Stimulated activated CD8-positive, alpha-beta memory T cell treated with anti-CD3 and anti-CD28 coated beads, Interleukin-4, amount 100 ng/mL, for 1 hour (primary cell): ENCODE measurements at places on chromosomes 6 and 20.

GRCh38 chr6:34310817-34311216 lies 62.0 kb upstream of the SMIM29 start:
- no peak for DNase-seq

DNA sequence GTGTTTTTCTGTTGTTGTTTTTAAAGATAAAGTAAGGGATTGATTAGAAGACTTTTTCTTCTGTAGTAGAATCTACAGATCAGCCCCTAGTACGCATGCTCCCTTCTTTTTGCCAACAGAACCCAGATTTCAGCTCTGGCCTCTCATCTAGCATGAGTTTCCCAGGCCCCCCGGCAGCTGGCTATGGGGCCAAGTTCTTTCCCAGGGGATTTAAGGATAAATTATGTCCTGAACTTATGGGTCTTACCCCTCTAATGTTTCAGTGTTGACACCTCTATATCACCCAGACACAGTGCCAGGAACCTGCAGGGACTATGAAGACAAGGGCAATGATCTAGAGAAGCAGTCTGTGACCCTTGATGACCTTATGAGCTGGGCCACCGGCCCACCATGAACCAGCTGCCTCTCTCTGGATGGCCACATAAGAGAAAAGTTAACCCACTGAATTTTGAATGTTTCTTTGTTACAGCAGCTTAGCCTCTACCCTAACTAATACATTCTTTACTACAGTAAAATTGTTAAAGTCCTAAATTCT lies 150.5 kb downstream of the UNC5CL start:
- DNase-seq: no peak

DNA sequence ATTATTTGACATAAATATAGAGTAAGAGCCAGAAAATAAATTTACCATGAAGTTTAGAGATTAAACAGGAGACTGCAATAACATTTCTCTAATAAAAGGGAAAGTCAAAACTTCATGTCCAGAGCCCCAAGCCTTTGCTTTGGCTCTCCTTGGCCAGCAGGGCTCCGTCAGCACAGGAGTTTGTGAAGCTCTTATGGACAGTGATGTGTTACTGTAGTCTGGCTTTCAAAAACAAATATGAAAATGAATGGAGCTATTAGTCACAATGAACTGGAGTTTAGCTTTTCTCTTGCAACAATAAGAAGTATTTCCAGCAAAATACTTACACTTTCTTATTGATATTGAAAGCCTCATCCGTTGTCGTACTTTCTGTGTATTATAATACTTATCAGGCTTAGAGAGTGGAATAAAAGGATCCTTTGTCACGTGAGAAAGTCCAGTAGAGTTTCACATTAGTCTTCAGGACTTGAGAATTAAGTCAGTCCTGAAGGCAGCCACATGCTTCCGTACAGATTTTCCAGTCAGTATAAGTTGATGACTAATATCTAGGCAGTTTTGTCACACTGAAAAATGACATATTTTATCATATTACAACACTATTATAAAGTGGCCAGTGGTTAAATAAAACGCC lies 117.0 kb upstream of the PRL start:
- DNase-seq: no peak

DNA sequence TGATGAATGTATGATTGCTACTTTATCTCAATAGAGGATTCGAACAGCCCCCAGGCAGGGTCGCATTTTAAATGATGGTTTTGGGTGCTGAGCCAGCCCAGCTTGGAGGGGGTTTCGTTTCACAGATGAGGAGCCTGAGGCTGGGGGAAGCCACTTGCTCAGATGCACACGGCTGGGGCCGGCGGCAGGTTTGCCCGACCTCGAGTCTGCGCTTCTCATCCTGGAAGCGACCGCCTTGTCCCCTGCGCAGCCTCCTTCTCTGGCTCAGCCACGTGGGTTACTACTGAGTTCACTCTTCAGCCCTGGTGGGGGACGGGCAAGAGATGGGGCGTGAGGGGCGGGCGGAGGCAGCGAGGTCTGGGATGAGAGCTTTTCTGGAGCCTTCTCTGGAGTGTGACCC lies 25.3 kb downstream of the NTSR1 start:
- DNase-seq: no peak

- DNase-seq: no peak
Measured at GRCh38 chr20:2398449-2398848, 17.7 kb downstream of the TGM6 start.

GRCh38 chr6:42848700-42849099 lies 30.7 kb upstream of the RPL7L1 start:
- no peak for DNase-seq

GRCh38 chr20:57622579-57623381 lies 2.6 kb upstream of the ZBP1 start:
- DNase-seq: peak; percentile 47

- no peak for DNase-seq
Measured at GRCh38 chr6:149153693-149154092, 163.8 kb upstream of the TAB2 start.

- DNase-seq: no peak
Measured at GRCh38 chr20:36230019-36230418, 6.3 kb upstream of the AAR2 start.

DNA sequence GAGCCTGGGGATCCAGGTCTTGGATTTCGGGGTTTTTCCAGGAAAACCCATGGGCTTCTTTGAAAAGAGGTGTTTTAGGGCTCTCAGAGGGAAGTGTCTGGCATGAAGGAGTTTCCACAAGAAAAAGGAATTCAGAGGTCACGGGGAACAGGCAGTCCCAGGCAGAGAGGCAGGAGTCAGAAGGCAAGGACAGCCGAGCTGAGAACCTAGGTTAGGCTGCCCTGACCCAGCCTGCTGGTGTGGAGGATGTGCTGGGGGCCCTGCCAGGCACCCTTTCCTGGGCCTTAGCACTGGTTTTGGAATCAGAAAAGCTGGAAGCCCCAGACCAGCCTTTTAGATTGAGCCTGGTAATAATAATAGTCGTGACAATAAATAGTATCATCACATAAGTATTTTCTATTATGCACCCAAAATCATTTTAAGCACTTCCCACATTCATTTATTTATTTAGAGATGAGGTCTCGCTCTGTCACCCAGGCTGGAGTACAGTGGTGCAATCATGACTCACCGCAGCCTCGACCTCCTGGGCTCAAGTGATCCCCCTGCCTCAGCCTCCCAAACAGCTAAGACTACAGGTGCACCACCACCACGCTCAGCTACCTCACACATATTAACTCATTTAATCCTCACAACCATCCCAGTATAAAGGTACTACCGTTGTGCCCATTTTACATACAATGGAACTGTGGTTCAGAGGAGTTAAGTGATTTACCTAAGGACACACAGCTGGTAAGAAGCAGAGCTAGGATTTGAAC lies 19.9 kb downstream of the TGM2 start:
- DNase-seq: no peak

GRCh38 chr20:10432079-10432478 lies 1.9 kb downstream of the MKKS start:
- no peak for DNase-seq

GRCh38 chr6:139940741-139941729 lies 566.6 kb upstream of the CITED2 start:
- no peak for DNase-seq

DNA sequence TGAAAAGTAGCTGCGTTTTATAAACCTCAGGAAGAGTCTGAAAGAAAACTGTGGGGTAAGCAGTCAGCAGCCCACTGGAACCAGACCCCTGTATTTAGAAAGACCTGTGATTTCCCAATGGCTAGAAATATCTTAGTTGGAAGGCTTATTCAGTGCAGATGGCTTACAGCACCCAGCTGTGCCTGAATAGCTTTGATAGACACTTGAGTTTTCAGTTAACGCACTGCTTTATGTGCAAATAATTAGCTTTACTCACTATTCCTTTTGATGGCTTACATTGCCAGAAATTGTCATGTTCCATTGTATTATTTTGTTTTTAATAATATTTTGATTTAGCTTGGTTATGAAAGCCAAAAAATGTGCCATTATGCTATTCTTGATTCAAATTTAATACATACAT lies 465.3 kb upstream of the SYNCRIP start:
- no peak for DNase-seq

- DNase-seq: no peak
Measured at GRCh38 chr6:134714679-134715078, 235.2 kb downstream of the ALDH8A1 start.

GRCh38 chr20:20609522-20609921 lies 102.9 kb downstream of the RALGAPA2 start:
- DNase-seq: no peak

GRCh38 chr20:23519556-23519955 lies 28.6 kb downstream of the CST8 start:
- DNase-seq: no peak

GRCh38 chr20:58871533-58872102 lies 19.1 kb downstream of the GNAS start:
- no peak for DNase-seq

GRCh38 chr6:15304337-15305042 lies 58.6 kb downstream of the JARID2 start:
- no peak for DNase-seq

DNA sequence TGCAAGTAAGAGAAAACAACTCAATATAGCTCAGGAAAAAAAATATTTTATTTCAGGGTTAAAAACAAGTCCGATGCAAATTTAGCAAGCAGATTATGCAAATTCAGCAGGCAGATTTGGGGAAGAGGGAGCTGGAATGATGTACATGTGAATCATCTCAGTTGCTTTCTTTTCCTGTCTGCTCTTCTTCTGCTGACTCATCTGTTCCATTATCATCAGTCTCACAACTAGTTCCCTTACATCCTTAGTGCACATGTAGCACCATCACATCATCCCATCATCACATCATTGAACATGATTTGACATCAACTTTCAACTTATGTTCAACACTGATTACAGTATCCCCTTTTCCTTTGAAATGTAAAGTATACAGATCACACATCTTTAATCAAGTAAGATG lies 11.5 kb upstream of the DEFB113 start:
- no peak for DNase-seq

GRCh38 chr20:36117638-36118037 lies 36.9 kb upstream of the EPB41L1 start:
- DNase-seq: no peak

GRCh38 chr6:52130440-52130839 lies 43.0 kb upstream of the PKHD1 start:
- no peak for DNase-seq

DNA sequence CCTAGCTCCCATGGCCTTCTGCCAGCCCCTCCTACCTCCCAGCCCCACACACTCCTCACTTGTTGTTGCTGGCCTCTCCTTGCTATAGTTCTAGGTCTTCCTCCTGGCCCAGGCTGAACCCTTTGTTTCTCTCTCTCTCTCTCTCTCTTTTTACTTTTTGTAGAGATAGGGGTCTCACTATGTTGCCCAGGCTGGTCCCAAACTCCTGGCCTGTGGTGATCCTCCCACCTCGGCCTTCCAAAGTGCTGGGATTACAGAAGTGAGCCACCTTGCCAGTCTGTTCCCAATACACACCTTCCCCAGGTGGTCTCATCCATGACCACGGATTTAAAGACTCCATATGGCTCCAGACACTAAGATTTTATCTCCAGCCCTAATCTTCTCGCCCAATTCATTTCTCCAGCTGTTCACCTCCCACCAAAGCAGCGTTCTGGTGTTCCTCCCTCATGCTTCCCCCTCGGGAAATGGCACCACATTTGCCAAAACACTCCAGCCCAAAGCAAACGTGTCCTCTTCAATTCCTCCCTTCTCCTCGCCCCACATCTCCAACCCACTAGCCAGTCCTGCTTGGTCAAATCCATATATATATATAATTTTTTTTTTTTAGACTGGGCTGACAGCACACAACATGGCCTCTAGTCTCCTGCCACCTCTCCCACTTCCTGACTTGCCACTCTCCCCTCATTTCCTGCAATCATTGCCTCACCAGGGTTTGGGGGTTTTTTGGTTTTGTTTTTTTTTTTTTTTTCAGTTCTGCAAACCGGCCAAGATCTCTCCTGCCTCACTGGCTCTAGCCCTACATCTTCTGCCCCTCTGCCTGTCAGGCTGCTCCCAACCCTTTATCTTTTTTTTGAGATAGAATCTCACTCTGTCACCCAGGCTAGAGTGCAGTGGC lies 104.4 kb downstream of the NCR2 start:
- DNase-seq: no peak

GRCh38 chr6:7207720-7208119 lies 100.0 kb downstream of the RREB1 start:
- no peak for DNase-seq

DNA sequence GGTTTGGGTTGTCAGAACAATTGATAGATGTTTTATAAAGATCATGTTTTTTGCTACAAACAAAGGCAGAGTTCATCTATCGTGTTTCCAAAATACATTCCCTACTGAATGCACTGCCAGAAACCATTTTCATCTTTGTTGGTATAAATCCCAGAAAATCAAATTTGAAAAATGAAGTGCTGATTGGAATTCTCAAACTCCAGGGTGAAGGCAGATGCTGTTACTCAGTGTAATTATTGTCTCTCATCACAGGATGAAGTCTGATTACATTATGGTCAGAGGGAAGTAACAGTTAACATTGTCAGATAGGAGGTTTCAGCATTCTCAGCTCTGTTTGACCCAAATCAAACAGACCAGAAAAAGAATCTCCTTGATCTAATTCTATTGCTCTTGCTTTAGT lies 198.4 kb upstream of the KCNK16 start:
- no peak for DNase-seq

- no peak for DNase-seq
Measured at GRCh38 chr6:151690768-151691562, 116.5 kb upstream of the ESR1 start.

DNA sequence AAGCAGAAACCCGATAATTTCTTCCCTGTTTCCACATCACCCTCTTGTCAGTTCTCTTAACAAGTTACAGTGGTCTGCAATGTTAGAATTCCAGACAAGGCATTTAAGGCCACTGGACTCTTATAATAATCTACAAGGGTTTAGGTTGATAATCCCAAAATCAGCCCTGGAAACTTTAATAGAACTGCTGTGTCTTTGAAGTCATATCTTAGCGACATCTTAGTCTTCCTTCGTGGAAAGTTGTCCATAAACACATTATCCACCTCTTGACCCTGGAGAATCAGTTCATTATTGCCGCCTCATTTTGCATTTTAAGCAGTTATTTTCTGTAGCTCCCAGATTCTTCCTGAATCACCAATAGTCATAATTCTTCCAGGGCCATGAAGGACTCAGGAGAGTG lies 108.6 kb upstream of the PLCB4 start:
- no peak for DNase-seq

GRCh38 chr6:150857945-150858308 lies 7.6 kb upstream of the MTHFD1L start:
- DNase-seq: no peak

DNA sequence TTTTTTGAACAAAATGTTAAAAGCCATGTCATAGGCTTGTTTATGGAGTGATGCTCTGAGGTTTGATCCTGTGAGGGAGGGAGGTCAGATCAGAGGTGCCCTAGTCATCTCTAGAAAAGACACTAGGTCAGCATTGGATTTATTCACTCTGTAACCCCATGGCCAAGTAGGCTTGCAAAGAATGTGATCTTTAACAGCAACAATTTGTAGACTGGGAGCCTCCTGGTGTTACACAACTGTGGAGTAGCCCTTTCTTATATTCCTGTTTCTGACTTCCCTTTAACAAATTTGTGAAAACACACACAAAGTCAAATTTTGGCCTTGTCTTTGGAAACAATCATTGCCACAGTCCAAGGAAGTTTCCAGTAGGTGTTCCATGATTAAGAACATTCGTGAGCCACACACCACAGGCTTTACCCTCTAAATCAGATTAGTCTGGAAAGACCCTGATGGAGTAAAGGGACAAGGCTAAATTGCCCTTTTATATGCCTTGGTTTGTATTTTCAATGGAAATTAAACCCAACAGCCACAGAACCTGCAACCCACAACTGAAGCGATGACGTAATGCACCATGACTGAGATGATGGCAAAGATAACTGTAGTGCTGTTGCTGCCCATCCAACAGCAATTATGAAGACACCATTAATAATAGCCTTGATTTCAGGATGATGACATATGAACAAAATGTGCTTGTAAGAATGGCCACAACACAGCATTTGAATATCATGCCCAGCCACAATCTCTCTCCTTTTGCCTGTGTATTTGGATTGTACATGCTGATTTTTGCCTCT lies 22.1 kb downstream of the SCP2D1 start:
- DNase-seq: no peak
